ENCODE measurements at places on chromosomes 6 and 20.

DNA sequence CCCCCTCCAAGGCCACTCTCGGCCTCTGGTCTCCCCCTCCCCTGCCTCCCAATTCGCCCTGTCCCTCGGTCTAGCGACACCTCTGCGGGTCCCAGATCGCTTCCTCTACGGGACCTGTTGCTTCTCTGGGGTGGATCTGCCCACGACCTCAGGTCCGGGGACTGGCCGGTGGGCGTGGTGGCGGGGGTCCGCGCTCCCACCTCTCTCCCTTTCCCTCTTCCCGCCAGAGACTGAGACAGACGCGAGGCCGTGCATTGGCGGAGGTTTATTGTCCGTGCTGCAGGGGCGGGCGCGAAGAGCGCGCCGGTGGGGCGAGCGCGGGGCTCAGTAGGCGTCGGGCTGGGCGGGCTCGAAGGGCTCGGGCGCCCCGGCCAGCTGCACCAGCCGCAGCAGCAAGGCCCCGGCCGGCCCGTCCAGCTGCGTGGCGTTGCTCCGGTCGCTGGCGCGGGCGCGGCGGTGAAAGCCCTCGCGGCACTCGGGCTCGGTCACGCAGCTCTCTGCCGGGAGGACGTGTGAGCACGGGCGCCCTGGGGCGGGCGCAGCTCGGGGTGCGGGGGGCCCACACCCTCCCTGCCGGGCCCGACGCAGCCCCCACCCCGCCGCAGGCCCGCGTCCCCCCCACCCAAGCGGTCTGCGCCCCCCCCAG lies 2.1 kb downstream of the AVP start:
- peak; percentile 28 for DNase-seq

- DNase-seq = no peak
Observed at GRCh38 chr6:169252505-169253189, 999 bp downstream of the THBS2 start.

- DNase-seq = no peak
Observed at GRCh38 chr6:36160147-36160760, 29.9 kb downstream of the MAPK13 start.

GRCh38 chr6:139316622-139317317 lies 25.0 kb upstream of the TXLNB start:
- DNase-seq = no peak

DNA sequence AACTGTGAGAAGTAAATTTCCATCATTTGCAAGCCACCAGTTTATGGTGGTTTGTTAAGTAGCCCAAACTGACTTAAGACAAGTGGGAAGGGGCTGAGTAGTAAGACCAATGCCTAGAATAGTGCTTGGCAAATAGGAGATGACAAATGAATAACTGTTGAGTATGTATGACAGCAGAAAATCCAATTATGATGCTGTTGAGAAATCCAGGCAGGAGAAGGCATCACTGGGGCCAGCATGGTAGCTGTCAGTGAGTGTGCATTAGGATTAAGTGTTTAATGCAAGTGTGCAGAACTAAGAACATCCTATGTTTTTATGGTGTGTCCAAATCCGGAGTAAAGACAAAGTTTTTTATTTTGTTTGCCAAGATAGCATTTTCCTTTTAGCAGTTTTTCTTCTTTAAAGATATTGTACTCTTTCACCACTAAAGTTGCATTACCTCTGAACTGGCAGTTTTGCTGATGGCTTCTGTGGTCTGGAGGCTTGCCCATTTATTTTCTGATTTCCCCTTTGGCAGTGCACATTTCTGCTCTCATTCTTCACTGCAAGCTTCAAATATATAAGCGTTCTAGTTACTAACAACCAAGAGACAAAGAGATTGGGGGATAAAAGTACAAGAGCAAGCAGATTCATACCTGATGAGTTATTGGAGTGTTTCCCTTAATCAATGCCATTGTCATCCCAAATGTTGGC lies 289.7 kb downstream of the KCNQ5 start:
- no peak for DNase-seq

DNA sequence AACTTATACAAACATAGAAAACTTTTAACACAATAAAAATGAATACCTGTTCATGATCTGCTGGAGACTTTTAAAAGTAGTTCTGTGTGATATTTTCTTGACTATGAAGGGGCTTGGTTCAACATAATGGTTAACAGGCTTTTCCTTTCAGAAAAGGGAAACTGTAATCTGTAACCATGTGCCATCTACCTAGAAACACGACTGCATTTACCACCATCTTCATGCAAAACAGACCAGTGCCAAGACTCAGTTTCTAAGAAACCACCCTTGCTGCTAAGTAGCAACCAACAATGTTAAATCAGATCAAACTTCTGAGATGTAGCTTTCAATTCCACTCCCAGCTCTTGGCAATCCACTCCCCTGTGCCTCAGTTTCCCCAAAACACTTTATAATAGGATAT lies 15.7 kb downstream of the STAU1 start:
- no peak for DNase-seq

- DNase-seq = no peak
Observed at GRCh38 chr6:62891065-62891647, 320.1 kb upstream of the FKBP1C start.

All from large intestine (tissue), 12 donors.